NCI-H2081 (cell line): ENCODE measurements at places on chromosomes 7 and 10.

GRCh38 chr10:70494536-70494935, 16.0 kb downstream of the PALD1 start:
- no peak for DNase-seq

GRCh38 chr7:94276795-94277194, 117.9 kb upstream of the COL1A2 start:
- peak; percentile 53 for DNase-seq

DNA sequence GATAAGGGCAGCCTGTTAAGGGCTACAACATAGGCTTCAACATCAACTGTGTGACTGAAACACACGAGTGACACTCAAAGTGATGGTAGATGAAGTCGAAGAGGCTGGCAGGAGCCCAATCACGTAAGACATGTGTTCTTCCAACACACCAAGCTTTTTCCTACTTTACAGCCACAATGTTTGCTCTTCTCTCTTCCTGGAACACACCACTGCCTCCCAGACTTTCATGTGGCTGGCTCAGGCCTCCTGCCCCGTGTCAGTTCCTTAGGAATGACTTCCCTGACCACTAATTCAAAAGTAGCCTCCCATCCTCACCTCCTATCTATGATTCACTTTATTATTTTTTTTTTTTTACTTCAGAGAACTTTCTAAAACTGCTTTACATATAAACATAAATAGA, 209.2 kb downstream of the GPAM start:
- no peak for DNase-seq

DNA sequence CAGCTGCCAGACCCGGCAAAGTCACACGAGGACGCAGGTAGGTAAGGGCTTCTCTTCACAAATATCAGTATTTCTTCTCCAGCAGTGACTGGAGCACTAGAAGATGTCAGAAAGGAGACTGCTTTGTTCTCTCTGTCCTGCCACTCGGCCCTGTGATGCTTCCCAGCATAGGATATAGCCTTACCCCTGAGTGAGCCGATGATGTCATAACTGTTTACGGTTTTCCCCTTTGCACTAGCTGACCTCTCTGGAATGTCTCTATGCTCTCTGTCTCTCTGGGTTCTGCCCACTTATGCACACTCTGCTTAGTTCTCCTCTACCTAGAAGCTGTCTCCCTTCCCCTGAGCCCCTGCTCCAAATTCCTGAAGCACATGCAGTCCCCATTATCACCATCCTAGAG, 167.5 kb upstream of the PODXL start:
- no peak for DNase-seq

- no peak for DNase-seq
These were observed 149.4 kb upstream of the NPS start for GRCh38 chr10:127399668-127400067.

- DNase-seq = peak; percentile 59
These were observed 53.5 kb upstream of the SVIL start for GRCh38 chr10:29688230-29688661.
